ENCODE measurements at places on chromosomes 7 and 10.
A peak's percentile ranks its signal among the peaks of the same experiment; 100 is the strongest.

DNA sequence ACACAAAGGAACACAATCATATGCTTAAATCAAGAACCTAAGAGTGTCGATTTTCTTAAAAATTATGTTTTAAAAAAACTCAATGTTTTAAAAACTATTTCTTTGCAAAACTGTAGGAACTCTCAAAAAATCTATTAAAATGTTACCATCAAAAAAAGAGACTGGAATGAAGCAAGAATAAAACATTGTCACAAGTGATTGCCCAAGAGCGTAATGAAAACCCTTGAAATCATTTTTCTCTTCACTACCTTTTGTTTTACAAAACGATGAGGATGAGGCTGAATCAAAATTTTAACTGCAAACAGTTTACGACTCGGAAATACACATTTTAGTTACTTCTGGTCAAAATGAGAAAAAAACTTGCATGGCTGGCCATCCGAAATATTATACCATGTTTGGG lies 855 bp downstream of the YME1L1 start:
- DNase-seq = no peak

DNA sequence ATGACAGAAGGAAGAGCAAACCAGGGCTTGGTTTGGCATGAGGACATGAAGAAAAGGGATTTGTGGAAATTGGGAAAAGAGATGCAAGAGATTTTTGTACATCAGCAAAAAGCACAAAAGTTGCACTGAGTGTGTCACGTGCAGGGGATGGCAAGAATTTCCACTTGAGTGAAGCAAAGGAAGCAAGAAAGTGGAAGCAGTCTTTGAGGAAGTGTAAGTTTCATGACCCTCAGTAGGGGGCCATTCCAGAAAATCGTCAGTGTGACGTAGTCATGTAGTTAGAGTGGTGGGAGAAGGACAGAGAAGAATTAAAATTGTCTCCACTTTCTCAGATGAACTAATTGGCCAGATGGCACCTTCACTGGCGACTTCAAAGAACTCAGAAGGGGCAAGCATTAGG lies 123.3 kb upstream of the FZD1 start:
- DNase-seq = peak; percentile 5

DNA sequence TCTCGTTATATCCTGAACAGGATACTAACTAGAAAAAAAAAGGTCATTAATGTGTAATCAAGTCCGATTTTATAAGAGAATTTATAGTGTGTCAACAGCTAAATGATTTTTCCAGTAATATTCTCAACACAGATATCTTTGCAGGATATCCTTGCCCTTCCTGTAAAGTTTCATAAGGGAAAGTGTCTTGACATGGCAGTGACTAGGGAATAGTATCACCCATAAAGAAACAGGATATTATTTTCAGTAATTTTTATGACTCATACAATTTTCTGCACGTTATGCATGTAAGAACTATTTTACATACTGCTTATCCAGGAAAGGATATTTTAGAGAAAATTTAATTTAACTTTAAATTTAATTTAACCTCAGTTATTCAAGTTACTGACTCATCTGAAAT lies 19.5 kb upstream of the PNLIP start:
- DNase-seq = no peak

DNA sequence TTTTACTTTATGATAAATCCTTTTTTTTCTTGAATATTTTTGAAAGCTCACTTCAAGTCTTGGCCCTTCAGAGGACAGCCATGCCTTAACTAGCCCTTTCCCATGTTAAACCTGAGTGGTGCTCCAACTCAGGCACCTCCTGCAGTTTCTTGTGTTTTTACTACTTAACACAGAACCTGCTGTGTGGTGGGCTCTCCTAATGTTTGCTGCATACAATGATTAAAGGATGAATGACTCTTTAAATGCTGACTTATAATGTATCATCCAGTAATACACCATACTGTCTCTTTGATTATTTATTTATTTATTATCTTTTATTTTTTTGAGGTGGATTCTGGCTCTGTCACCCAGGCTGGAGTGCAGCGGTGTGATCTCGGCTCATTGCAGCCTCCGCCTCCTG lies 179.4 kb downstream of the SEMA3E start:
- DNase-seq = no peak

DNA sequence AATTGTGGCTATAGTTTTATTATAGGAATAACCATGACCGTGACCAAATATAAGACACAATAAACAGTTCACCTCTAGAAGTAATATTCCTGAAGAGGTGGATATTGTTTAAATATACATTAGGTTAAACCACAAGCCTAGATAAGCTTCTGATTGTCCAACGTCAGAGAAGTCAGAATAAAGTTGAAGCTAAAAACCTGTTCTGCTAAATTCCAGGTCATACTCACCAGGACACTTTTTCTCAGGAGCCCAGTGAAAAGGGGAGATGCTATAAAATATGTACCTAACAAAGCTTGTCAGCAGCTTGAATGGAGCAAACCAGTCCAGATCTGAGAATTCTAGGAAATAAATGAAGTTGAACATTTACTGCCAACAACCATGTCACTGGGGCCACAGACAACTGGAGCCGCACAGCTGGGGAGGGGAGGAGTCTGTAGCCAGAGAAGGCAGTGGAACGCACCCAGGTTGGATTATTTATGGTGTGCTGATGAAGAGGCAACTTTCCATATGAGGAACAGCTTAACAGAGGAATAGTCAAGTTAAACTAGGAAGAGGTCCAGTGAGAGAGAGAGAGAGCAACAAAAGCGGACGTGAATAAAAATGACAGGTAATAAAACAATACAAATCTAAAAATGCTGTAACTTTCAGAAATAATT lies 191.1 kb downstream of the ZNF438 start:
- DNase-seq = no peak

GRCh38 chr7:87934699-87935383 lies 790 bp downstream of the ADAM22 start:
- DNase-seq = no peak

GRCh38 chr10:67861750-67862432 lies 22.6 kb upstream of the SIRT1 start:
- no peak for DNase-seq

DNA sequence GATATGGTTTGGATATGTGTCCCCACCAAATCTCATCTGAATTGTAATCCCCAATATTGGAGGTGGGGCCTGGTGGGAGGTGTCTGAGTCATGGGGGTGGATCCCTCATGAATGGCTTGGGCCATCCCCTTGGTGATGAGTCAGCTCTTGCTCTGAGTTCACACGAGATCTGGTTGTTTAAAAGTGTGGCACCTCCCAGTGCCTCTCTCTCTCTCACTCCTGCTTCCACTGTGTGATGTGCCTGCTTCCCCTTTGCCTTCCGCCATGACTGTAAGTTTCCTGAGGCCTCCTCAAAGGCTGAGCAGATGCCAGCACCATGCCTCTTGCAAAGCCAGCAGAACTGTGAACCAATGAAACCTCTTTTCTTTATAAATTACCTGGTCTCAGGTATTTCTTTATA lies 4.8 kb upstream of the GCK start:
- DNase-seq = no peak

DNA sequence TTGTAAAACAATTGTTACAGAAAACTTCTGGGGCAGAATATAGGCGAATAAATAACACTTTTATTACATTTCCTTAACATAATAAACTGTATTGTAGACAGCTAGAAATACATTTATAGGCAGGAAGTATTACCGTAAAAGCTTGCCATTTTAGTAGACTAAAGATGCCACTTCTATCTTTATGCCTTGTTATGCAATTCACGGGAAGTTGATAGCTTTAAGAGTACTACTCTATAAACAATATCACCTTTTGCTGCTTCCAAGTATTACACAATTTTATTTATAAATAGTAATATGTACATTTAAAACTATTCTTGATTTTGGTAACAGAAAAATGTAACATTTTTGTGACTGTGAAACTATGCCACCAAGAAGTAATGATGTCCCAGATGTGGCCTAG lies 37.9 kb downstream of the PALS2 start:
- DNase-seq = no peak

GRCh38 chr10:34689053-34689452 lies 126.0 kb downstream of the PARD3 start:
- no peak for DNase-seq

GRCh38 chr7:465710-466400 lies 53.8 kb downstream of the PDGFA start:
- no peak for DNase-seq

DNA sequence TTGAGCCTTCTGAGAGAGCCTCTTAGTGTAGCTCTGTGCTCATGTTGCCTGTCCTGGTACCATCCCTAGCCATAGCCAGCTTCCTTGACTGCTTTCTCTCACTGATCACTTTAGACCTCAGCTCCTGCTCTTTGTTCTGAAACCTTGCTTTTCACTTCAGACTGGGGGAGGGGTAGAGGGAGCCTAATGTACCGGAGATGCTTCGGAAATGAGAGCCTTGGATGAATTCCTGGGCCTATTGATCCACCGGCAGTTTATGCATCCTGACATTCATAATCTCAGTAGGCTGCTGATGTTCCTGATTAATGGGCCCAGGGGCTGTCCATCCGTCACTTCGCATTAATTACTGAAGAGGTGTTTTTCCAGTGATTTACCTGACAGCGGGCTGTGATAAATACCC lies 38.8 kb downstream of the R3HCC1L start:
- DNase-seq = no peak

Measured in HL-60 (cell line).